ENCODE measurements at places on chromosomes 5 and 9.
A peak's percentile ranks its signal among the peaks of the same experiment; 100 is the strongest.

DNA sequence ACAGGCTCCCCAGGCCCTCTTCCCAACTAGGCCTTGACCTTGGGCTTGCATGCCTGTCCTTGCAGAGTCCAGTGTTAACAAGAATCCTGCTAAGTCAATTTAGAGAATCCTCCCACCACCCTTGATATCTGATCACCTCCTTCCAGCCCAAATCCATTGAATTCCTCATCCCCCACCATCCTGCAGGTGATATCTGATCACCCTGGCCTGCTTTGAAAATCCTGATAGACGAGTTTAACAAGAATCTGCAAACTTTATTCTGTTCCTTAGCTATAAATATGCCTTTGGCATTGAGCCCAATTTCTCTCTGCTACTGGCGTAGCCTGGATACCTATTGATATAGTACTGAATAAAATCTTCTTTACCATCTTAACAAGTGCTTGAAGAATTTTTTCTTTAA is 125.5 kb downstream of the DIRAS2 start:
- no peak for DNase-seq

GRCh38 chr9:34035656-34036055 is 13.0 kb downstream of the UBAP2 start:
- DNase-seq = no peak

GRCh38 chr9:63816751-63817621 is 1468.0 kb downstream of the FOXD4L5 start:
- DNase-seq = peak; percentile 43

- DNase-seq = no peak
Measured at GRCh38 chr5:15933259-15934207, 246.1 kb downstream of the MARCHF11 start.

DNA sequence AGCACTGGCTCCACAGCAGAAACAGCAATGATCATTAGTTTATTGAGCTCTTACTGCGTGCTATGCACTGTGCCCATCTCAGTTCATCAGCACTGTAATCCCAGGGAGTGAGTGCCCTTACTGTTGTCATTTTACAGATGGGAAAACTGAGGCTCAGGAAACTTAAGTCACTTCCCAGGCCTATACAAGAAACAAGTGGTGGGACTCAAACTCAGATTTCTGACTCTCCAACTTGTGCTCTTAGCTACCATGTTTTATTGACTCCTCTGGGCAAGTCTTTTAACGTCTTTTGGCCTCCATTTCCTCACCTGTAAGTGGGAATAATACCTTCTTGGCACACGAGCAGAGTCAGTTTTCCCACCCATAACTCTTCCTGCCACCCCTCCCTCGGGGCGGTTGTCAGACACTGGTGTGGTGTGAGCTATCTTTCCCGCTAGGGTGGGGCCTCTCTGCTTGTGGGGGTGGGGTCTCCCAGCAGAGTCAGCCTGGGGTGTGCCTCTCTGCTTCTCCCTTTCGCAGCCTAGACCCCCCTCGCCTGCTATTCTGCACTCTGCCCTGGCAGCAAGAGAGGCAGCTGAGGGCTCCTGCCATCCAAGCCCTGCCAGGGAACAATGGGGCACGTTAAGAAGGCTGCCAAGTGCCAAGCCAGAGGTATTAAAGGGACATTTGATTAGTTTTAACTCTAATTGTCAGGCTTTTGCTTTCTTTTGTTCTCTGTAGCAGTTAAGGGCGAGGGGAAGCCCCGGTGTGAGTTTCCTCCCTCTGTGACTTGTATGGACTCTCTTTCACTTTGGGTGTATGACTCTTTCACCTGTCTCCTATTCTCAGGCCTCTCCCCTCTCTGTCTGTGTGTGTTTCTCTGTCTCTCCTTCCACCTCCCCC is 12.1 kb downstream of the GALNT10 start:
- DNase-seq = peak; percentile 11
